ENCODE measurements at places on chromosomes 12 and 14. TPM values are rescaled to one million over a fixed set of nuclear protein-coding genes. Genes with fewer than 3 reads are reported as not detected.

- no peak for DNase-seq
Observed at GRCh38 chr14:55306938-55307589, 35.8 kb downstream of the FBXO34 start.

GRCh38 chr12:71645268-71645667, 18.4 kb downstream of the ZFC3H1 start:
- DNase-seq = no peak

GRCh38 chr14:51209457-51209856, 30.6 kb upstream of the TMX1 start:
- no peak for DNase-seq

DNA sequence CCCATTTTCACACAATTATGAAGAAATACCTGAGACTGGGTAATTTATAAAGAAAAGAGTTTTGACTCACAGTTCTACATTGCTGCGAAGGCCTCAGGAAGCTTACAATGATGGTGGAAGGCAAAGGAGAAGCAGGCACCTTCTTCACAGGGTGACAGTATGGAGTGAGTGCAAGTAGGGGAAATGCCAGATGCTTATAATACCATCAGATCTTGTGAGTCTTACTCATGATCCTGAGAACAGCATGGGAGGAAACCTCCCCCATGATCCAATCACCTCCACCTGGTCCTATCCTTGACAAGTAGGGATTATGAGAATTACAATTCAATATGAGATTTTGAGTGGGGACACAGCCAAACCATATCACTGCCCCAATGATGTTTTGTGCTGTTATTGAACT, 189.3 kb upstream of the CRY1 start:
- no peak for DNase-seq

- no peak for DNase-seq
Observed at GRCh38 chr14:95272057-95272456, 47.7 kb downstream of the CLMN start.

GRCh38 chr14:96592591-96593386, 90.6 kb downstream of the PAPOLA start:
- DNase-seq = peak; percentile 59

GRCh38 chr12:124379938-124380754, 85.3 kb downstream of the RFLNA start:
- DNase-seq = no peak

GRCh38 chr12:12999271-12999958, 650 bp downstream of the HEBP1 start:
- no peak for DNase-seq

GRCh38 chr12:107447336-107447735, 238.3 kb upstream of the PWP1 start:
- DNase-seq = no peak

- no peak for DNase-seq
Observed at GRCh38 chr14:59349258-59349701, 115.9 kb downstream of the GPR135 start.

- DNase-seq = peak; percentile 38
Observed at GRCh38 chr14:77459072-77459723, 1.3 kb downstream of the AHSA1 start.

- DNase-seq = no peak
Observed at GRCh38 chr12:58033831-58034230, 92.5 kb downstream of the ATP23 start.

DNA sequence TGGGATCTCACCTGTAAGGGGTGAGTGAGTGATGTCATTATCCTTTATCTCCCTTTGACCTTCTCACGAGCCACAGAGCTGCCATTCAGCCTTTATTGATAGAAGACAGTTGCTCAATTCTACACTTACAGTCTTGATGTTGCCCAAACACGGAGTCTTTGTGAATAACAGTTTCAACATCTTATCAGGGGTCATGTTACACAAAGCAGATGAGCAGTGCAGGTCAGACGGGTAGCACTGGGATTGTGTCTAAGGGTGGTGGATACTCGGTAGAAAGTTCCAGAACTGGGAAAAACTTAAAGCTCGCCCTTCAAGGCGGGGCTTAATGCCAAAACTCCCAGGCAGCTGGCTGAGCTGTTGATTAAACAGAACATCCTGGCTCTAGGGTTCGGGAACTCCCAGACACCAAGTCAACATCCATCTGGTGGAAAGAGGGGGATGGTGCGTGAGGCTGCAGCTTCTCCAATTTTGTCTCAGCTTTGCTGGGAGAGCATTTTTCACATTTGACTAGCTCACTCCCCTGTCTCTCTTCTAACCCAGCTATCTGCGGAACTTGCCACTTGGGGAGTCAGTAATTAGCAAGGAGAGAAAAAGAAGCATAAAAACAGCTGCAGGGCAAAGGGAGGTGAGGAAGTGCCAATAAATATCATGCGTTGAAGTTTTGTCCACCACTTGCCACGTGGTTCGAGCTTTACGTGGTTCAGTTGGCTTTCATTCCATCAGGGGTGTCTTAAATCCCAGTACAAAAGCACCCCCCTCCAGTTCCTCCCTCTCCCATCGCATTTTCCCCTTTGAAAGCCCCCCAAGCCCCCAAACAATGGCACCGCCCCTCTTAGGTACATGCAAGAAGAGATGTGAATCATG, 31.0 kb downstream of the FOXN4 start:
- no peak for DNase-seq

- no peak for DNase-seq
Observed at GRCh38 chr14:104865081-104865630, at the start of gene CEP170B. TSS of gene CEP170B (plus strand) at chr14:104865268. CDS start at chr14:104868451, 3,183 bp downstream.

DNA sequence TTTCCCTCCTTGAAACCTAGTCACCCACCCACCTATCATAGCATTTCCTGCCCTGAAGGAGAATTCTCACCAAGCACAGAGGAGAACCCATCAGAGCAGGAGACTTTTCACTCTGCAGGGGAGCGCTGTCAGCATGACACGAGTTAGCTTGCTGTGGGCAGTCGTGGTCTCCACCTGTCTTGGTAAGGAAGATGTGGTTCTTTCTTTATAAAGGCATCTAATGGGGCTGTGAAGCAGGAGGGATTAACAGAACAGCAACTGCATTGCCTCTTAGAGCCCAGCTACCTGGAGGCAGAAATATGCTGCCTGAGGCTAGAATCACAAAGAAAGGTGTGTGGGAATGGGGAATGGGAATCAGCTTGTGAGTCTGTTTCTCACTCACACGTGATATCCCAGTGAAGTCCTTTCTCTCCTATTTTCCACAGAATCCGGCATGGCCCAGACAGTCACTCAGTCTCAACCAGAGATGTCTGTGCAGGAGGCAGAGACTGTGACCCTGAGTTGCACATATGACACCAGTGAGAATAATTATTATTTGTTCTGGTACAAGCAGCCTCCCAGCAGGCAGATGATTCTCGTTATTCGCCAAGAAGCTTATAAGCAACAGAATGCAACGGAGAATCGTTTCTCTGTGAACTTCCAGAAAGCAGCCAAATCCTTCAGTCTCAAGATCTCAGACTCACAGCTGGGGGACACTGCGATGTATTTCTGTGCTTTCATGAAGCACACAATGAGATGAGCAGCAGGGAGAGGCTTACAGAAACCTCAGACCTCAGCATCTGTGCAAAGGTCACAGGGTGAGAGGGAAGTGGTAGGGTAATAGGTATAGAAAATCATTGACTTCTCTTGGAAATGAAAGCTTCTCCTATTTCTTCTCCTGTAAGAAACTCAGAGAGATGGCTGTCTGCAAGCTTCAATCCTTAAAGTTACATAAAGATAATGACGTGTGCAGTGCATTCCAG, 316.9 kb downstream of the DAD1 start:
- no peak for DNase-seq

DNA sequence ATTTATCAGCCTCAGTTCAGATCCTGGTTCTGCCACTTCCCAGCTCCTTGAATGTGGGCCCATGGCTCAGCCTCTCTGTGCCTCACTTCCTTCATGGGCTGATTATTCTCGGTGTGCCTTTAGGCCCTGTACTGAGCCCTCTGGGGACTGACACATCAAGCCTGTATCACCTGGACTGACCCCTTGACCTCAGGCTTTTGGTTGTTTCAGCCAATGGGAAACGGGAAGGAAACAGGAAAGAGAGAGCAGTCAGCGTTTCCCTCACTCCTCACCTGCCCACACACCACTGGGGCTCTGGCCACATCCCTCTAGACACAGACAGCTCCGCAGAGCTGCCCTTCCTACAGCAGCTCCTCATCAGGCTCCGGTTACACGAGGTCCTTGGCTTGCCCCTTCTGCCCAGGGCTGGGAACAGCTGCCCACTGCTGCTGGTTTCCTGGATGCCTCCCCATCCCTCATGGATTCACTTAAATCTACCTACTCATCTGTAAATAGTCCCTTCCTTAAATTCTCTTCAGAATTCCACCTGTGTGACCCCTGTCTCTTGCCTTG, 37.0 kb upstream of the ITPR2 start:
- DNase-seq = no peak

DNA sequence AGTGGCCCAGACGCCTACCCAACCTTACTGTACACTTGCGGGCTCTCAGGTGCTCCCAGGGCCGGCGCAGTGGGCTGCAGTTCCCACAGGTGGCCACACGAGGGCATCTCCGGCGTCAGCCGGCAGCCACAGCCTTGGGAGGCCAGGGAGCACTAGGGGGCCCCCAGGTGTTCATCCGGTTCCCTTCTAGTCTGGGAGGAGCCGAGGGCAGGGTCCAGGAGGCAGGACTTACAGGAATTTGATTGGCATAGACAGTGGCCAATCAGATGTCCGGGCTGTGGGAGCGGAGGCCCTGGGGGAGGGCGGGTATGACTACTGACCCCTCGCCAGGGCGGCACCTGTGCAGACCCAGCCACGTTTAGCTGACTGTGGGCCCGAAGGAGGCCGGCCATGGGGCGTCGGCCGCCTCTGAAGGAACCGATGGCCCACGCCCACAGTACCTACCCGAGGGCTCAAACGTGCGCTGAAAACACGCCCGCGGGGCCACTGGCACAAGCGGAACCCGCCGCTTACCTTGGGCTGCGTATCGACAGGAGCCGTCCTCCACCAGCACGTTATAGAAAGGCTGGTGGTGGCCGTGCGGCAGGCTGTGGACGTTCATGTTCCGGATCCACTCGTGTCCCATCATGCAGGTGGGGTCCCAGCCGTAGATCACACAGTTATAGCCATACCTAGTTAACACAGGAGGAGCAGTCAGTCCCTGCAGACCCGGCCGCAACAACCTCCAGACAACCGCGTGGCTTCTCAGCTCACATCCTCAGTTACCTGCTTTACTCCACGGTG, 34.8 kb downstream of the FBXO21 start:
- peak; percentile 70 for DNase-seq

- DNase-seq = no peak
Observed at GRCh38 chr12:91732086-91732485, 413.6 kb downstream of the BTG1 start.

GRCh38 chr14:92792885-92793284, 1.2 kb upstream of the GOLGA5 start:
- no peak for DNase-seq

GRCh38 chr14:94992046-94992445, 165.3 kb downstream of the DICER1 start:
- DNase-seq = no peak

DNA sequence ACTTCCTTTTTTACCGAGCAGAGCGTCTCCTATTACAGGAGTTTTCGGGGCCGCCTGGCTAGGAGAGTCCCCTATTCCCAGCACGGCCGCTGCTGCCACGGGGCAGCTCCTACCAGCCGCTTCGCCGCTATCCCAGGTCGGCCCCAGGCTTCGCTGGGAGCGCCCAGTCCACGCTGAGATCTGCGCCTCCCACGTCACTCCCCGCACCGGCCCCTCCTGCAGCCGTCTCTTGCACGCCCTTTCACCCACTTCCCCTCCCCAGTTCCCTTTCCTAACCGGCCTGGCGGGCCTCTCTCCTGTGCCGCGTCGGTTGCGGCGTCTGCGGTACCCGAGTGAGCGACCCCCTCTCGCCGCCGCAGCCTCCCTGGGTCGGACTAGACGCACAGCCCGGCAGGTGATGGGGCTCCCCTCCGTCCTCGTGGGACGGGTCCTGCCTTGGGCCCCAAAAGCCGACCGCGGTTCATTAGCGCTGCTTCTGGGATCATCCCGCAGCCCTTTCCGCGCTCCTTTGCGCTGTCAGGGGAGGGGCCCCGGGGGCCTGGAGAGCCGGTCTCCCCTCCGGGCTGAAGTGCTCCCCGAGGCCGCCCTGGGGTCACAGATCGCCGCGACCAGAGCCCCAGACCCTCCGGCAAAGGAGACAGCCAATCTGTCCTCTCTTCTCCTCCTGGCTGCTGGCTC, 1318.4 kb downstream of the TMEM121 start:
- DNase-seq = peak; percentile 72

- DNase-seq = no peak
Observed at GRCh38 chr12:4584281-4584680, 22.3 kb downstream of the DYRK4 start.

CLEC2D gene
- polyA plus RNA-seq = 323 TPM

FAIM2 gene
- not detected for polyA plus RNA-seq

PSMD9 gene
- 92.6 TPM for polyA plus RNA-seq

SLCO1A2 gene
- not detected for polyA plus RNA-seq

OTX2 gene
- polyA plus RNA-seq = not detected

C12orf54 gene
- polyA plus RNA-seq = not detected

SLC8A3 gene
- not detected for polyA plus RNA-seq

LRRC9 gene
- polyA plus RNA-seq = not detected

VDR gene
- polyA plus RNA-seq = 0.11 TPM

GDF3 gene
- not detected for polyA plus RNA-seq

PLEK2 gene
- 4.1 TPM for polyA plus RNA-seq

CLEC9A gene
- polyA plus RNA-seq = not detected

NOVA1 gene
- not detected for polyA plus RNA-seq

CHGA gene
- not detected for polyA plus RNA-seq

Measured in naive thymus-derived CD4-positive, alpha-beta T cell (primary cell).